ENCODE measurements at places on chromosomes 2 and 18. TPM values are rescaled to one million over a fixed set of nuclear protein-coding genes. Genes with fewer than 3 reads are reported as not detected.

- H3K4me1 ChIP-seq = peaks cover 19% of the 10 kb centered on the region
- no peak overlapping the region for H3K27ac ChIP-seq
- DNase-seq = no peak
- peaks cover 12% of the 10 kb centered on the region for H3K36me3 ChIP-seq
- no peaks in the 10 kb centered on the region for H3K27me3 ChIP-seq
Observed at GRCh38 chr2:179181002-179181401, 83.6 kb downstream of the SESTD1 start.

DNA sequence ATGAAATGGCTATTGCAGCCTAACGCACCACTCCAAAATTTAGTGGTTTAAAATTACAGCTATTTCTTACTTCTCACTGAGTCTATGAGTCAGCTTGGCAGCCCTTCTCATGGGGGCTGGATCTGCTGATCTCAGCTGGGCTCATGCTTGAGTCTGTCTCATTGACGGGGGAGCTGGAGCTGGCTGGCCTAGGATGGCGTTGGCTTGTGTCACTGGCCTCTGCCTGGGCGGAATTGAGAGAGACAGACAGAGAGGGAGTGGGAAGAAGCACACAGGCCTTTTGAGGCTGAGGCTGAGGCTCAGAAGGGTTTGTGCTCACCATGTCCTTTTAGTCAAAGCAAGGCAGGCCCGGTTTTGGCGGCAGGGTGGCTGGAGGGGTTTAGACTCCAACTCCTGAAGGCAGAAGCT, 412.1 kb upstream of the MYT1L start:
- DNase-seq = peak; percentile 93
- no peaks in the 10 kb centered on the region for H3K4me1 ChIP-seq
- no peak overlapping the region for H3K27ac ChIP-seq
- H3K36me3 ChIP-seq = no peaks in the 10 kb centered on the region
- H3K27me3 ChIP-seq = no peaks in the 10 kb centered on the region

DNA sequence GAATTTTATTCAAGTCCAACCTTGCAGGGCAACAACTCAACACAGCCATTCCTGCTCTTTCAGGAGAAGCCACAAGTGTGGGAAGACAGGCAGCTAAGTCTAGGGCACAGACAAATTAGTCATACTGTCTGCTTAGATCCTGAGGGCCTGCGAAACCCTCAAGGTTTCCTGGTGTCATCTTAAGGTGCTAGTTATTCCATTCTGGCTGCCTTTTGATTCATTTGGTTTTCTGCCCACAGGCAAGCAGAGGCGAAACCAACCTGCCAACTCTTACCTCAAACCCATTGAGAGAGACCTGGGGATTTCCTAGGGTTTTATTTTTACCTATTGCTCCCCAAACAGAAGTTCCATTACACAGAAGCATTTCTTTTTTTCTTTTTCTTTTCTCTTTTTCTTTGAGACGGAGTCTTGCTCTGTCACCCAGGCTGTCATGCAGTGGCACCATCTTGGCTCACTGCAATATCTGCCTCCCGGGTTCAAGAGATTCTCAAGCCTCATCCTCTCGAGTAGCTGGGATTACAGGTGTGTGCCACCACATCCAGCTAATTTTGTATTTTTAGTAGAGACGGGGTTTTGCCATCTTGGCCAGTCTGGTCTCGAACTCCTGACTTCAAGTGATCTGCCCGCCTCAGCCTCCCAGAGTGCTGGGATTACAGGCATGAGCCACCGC, 23.7 kb upstream of the SCYGR1 start:
- H3K27ac ChIP-seq = no peak overlapping the region
- H3K4me1 ChIP-seq = peaks cover 20% of the 10 kb centered on the region
- DNase-seq = no peak
- H3K4me3 ChIP-seq = no peak overlapping the region
- no peaks in the 10 kb centered on the region for H3K36me3 ChIP-seq

- no peaks in the 10 kb centered on the region for H3K27me3 ChIP-seq
- peak; percentile 60 for DNase-seq
- peak overlapping the region; percentile 48 for H3K4me3 ChIP-seq
- no peaks in the 10 kb centered on the region for H3K36me3 ChIP-seq
- H3K27ac ChIP-seq = no peak overlapping the region
Observed at GRCh38 chr2:200156166-200156835, 150.2 kb upstream of the SPATS2L start.

DNA sequence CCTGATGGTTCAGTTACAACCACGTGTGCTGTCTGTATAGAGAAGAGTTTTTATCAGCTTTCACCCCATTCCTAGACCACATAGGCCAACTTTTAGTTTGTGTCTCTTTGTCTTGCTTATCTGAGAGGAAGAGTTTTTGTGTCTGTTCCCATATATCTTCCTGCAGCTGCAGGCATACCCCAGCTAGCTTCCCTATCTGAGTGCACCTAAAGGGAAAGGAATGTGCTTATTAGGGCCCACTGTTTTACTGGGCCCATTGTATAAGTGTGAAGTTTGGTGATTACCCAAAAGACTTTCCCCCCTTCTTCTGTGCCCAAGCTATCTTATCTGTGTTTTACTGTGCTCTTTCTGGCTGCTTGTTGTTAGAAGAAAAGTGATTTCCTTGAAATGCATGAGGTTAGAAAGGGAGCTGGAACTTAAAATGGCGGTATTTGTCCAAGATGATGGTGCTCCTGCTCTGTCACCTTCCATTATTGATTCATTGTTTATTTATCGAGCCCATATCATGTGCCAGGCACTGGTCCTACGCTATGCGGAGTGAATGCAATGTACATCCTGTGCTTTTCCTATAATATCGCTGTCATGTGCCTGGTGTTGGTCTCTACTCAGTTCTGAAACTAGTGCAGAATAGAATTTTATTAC, 57.2 kb downstream of the NYAP2 start:
- no peak overlapping the region for H3K27ac ChIP-seq
- no peaks in the 10 kb centered on the region for H3K36me3 ChIP-seq
- no peaks in the 10 kb centered on the region for H3K4me1 ChIP-seq
- no peak overlapping the region for H3K4me3 ChIP-seq
- no peak for DNase-seq

The CCDC74A gene
- 6.3 TPM for total RNA-seq

The KCNE4 gene
- total RNA-seq = 11.6 TPM

The MROH2A gene
- not detected for total RNA-seq

The DSG4 gene
- not detected for total RNA-seq

The G6PC2 gene
- total RNA-seq = not detected

Measured in esophagus muscularis mucosa (tissue), 4 donors.